ENCODE measurements at places on chromosomes 12 and 14. TPM values are rescaled to one million over a fixed set of nuclear protein-coding genes. Genes with fewer than 3 reads are reported as not detected.

GRCh38 chr12:32989705-32990104, 93.1 kb upstream of the PKP2 start:
- no peak for DNase-seq

DNA sequence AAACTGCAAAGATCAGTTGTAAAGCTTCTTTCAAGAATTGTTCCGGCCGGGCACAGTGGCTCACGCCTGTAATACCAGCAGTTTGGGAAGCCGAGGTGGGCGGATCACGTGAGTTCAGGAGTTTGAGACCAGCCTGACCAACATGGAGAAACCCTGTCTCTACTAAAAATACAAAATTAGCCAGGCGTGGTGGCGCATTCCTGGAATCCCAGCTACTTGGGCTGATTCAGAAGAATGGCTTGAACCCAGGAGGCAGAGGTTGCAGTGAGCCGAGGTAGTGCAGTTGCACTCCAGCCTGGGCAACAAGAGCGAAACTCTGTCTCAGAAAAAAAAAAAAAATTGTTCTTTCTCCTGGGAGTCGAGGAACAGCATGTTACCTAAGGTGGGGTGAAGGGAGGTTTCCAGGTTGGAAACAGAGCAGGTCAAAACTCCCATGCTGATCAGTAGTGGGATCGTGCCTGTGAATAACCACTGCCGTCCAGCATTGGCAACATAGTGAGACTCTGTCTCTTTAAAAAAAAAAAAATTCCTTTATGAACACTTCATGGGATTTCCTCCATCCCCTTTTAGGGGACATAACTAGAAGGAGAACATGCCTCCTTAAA, 13.9 kb downstream of the FBXO34 start:
- no peak for DNase-seq

Gene MYO1H
- total RNA-seq: not detected

DNA sequence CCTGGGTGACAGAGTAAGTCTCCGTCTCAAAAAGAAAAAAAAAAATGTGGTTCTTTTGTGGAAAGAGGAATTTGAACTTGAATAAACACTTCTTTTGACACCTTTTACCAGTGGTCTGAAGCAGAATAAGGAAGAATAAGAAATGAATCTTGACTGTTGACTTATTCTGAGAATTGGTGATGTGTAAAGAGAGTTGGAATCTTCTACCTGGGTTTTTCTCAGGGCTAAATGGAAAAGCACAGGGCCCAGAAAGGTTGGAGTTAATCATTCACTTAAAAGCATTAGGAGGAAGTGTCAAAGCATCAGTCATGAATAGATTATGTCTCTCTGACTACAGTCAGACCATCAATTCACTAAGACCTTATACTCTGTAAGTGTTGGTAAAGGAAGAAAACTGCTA, 13.9 kb downstream of the PNMA1 start:
- peak; percentile 48 for DNase-seq

DNA sequence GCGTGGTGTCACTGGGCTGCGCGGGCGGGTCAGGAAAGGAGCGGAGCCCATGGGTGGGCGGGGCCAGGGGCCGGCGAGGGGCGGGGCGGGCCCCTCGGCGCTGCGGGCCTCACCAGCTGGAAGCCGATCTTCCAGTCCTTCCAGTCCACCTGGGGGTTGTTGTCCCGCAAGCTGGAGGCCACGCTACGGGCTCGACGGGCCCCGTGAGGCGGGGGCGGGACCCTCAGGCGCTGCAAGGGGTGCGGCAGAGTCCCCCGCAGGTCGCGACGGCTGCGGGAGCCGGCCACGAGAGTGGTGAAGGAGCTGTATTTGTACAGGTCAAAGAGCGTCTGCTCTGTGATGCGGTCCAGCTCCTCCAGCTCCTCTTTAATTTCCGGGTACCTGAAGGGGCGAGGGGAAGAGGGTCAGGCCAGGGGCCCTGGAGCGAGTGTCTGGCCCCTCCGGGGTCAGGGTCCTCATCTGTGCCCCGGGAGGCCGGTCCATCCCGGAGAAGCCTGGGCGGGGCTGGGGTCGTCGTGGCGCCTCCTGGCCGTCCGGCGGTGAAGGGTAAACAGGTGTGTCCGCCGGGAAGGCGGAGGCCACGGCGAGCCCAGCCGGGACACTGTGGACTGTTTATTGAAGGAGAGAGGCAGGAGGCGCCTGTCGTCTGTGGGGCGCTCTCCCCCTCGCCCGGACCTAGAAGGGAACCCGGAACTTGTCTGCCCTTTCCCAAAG, 11.9 kb downstream of the SCNN1A start:
- peak; percentile 83 for DNase-seq

GRCh38 chr12:79098530-79098929, 234.0 kb downstream of the SYT1 start:
- DNase-seq: no peak

DNA sequence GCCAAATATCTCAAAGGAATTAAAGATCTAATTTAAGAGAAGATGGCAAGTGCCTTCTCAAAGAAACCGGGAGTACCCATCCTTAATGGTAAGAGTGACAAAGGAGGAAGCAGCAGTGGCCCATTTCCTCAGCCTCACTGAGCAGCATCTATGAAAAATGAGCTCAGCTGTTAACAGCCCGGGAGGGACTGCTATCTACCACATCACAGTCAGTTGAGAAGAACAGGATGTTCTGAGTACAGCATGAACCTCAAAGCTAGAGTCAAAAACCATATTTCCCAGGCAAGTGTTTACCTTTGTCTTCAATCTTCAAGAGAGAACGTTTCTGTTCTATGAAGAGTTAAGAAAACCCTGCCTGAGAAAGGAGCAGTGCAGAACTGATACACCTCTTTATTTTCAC, 115.0 kb downstream of the BTG1 start:
- peak; percentile 90 for DNase-seq

Gene RASSF9
- total RNA-seq: not detected

Gene CD27
- 77.7 TPM for total RNA-seq

GRCh38 chr12:41577995-41578394, 389.9 kb downstream of the PDZRN4 start:
- DNase-seq: no peak

Gene SYNDIG1L
- total RNA-seq: not detected

DNA sequence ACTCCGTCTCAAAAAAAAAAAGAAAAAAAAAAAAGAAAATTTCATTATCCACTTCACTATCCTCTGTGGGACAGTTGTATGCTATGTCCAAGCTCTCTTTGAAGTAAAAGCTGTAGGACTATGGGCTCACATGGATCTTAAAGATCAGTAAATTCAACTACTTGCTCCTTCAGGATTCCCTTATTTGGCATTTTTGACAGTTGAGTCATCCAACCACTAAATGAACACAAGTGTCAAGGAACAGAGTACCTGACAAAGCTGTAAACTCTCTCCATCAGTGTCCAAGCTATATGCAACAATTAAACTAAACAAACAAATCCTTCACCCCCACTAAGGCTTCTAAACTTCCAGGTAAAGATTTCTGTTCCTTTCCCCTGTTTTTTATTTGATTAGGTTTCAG, 177.0 kb downstream of the CEP128 start:
- no peak for DNase-seq

Gene PTPRQ
- not detected for total RNA-seq

- no peak for DNase-seq
These were observed 7.0 kb downstream of the KRT1 start for GRCh38 chr12:52673217-52673616.

- no peak for DNase-seq
These were observed 237.9 kb upstream of the NAV3 start for GRCh38 chr12:77592836-77593235.

GRCh38 chr12:66302827-66303169, 505 bp downstream of the HELB start:
- no peak for DNase-seq

DNA sequence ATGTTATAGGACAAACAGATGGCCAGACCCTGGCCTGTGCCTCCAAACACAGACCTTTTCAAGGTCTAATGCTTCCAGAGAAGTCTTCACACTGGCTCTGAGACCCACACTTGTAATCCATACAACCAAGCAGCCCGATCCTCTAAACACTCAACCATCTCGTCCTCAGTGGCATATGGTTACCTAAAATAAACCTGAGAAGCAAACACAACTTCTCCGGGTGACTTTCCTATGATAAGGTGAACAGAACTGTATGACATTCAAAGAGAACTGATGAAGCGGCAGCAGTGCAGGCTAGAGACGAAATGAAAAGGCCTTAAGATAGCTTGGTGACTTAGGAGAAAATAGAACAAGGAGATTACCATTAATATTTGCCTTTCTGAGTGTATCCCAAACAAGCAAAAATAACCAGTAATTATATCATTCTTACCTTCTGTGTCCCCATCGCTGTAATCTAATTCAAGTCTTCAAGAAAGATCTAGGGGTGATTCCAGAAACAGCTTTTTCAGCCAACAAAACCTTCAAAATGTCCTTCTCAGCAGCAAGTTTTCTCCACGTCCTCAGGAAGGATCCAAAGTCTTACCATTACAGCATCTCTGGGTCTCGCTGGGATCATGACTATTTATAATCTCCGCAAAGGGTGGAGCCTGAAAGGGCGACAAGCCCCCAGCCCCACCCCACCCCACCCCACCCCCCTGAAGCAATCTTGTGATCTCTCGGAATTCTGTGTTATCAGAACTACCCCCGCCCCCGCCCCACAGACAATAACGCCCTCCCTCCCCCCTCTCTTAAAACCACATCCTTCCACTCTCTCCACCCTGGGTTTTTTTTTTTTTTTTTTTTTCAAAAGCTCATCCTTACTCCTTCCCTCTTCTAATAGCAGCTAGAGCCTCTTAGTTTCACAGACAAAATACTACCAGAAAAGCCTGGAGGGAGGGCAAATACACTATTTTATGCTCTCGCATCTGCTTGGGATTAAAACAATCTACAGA, at the start of gene SLC2A3:
Gene SLC2A3 (minus strand): TSS at position 598 of the 992 bp plus-strand sequence. CDS start 153 bp downstream, at position 445.
- DNase-seq: peak; percentile 97

Gene LRRIQ1
- not detected for total RNA-seq

Gene CD69
- 111 TPM for total RNA-seq

Gene BIN2
- total RNA-seq: 33.2 TPM

DNA sequence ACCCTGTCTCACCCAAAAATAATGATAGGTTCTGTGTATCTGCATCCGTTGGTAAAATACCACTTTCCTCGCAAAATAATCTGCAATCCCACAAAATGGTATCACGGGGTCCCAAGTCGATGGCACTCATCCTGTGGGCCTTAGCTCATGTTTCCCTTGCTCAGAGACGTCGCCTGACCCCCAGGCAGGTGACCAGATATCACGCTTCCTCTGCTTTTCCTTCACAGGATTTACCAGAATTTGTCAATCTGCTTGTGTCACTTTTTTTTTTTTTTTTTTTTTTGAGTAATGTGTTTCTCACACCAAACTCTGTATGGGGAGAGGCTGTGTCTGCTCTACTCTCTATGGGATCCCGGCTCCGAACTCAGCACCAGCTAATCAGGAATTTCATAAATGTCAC, 162.7 kb downstream of the PRKCH start:
- DNase-seq: no peak

- DNase-seq: no peak
These were observed 119.0 kb upstream of the RASSF8 start for GRCh38 chr12:25839470-25839869.

GRCh38 chr12:80681786-80682185, 25.6 kb upstream of the MYF6 start:
- DNase-seq: no peak

DNA sequence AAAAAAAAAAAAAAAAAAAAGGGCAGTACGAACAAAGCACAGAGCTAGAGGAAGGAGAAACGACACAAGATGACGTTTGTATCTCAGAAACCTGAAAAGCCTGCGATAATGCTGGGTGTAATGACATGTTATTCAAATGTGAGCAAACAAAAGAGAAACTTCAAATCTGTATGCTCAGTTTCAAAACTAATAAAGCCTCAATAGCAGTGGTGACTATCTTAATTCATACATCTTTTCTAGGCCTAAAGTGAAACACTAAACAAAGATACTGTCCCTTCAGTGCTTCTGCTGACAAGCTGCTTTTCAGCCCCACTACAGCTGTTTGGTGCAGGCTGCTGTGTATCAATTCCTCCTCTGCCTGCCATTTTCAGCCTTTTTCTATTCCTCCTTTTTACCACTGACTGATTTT, 15.8 kb downstream of the ITPR2 start:
- DNase-seq: no peak

Gene PAH
- not detected for total RNA-seq

Gene PAPLN
- 0.54 TPM for total RNA-seq

GRCh38 chr12:53070877-53071492, 8.2 kb downstream of the SPRYD3 start:
- DNase-seq: no peak

DNA sequence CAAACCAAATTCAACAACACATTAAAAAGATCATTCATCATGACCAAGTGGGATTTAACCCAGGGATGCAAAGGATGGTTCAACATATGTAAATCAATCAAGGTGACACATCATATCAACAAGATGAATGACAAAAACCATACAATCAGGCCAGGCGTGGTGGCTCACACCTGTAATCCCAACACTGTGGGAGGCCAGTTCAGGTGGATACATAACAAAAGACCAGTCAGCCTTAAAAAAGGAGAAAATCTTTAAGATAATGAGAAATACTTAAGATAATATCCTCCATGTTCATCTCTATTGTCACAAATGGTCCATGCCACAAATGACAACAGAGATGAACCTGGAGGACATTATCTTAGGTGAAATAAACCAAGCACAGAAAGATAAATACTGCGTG, 12.4 kb downstream of the L2HGDH start:
- no peak for DNase-seq

Gene DPF3
- total RNA-seq: 1.5 TPM

DNA sequence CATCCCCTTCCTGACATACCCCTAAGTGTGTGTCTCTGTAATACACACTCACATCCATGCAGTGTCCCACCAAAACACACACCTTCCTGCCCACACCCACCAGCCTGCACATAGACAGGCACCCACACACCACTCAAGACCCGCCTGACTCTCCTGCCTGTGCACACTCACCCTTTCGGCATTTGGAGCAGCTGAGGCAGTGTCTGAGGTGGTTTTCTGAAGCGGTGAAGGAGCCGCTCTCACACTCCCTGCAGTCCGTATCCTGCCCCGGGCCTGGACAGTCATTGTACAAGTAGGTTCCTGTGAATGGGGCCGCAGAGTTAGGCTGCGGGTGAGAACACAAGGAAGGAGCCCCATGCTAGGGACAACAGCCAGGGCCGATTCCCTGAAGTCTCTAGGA, 8.3 kb downstream of the TNFRSF1A start:
- DNase-seq: no peak

Gene SPSB2
- 3.4 TPM for total RNA-seq

DNA sequence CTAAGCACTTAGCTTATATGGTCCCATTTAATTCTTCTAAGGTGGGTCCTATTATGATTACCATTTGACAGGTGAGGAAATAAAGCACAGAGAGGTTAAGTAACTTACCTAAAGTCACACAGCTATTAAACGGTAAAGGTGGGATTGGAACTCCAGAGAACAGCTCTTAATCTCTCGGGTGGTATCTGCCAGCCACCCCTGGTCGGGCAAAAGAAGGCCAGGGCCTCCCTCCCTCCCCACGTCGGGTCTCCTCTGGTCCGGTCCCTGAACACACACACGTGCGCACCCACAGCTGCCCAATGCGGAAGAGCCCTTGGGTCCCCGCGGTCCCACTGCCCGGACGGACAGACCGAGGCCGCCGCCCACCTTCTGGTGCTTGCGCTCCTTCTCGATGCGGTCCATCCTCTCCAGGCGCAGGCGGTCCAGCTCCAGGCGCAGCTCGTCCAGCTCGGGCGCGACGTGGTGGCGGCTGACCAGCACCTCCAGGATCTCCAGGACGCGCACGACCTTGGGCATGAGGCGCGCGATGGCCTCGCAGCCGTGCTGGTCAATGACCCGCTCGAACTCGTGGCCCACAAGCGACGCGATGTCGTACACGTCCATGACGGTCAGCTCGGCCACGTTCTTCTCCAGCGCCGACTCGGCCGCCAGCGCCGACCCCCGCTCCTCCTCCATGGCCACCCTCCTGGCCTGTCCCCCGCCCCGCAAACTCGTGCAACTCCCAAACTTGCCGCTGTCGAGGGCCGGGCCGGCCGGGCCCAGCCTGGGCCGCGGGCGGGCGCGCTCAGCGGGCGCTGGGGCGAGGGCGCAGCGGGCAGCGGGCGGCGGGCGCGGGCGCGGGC, 490 bp downstream of the RILPL1 start:
- DNase-seq: no peak

All from activated CD4-positive, alpha-beta T cell treated with anti-CD3 and anti-CD28 coated beads, Interleukin-2, amount 10 ng/mL, durations not matched to agents 24 days and 14 days (primary cell).